ENCODE measurements at places on chromosomes 4 and X. TPM values are rescaled to one million over a fixed set of nuclear protein-coding genes. Genes with fewer than 3 reads are reported as not detected.

Gene SSX4B
- not detected for total RNA-seq

Gene CPE
- 374 TPM for total RNA-seq

Gene ZNF732
- 5.1 TPM for total RNA-seq

Gene SHOX
- total RNA-seq, result 7.3 TPM

Gene CSN3
- total RNA-seq, result not detected

Gene CWH43
- 1.4 TPM for total RNA-seq

Gene DCX
- 31.3 TPM for total RNA-seq

Gene STPG2
- 1.2 TPM for total RNA-seq

Gene MAGEA10
- total RNA-seq, result not detected

Gene CLGN
- 22.5 TPM for total RNA-seq

Gene LNX1
- 12.3 TPM for total RNA-seq

Gene PRKX
- 26.4 TPM for total RNA-seq

Gene FAM184B
- 20.3 TPM for total RNA-seq

Gene EVC2
- total RNA-seq, result 10.8 TPM

Gene AFM
- total RNA-seq, result not detected

Gene APLN
- total RNA-seq, result 2.8 TPM

Gene CHIC1
- total RNA-seq, result 21.9 TPM

Gene PDE6B
- 141 TPM for total RNA-seq

Gene XAGE2
- not detected for total RNA-seq

Gene HNRNPDL
- 320 TPM for total RNA-seq

Gene DACH2
- total RNA-seq, result 17.1 TPM

Gene SPANXA1
- total RNA-seq, result not detected

Gene RAB40A
- 0.77 TPM for total RNA-seq

Gene TRMT10A
- total RNA-seq, result 15.4 TPM

Gene MORC4
- 29.1 TPM for total RNA-seq

Gene S100G
- total RNA-seq, result not detected

Gene MAGEE1
- 9.6 TPM for total RNA-seq

Data from camera-type eye (tissue), 1 donor.